ENCODE measurements at places on chromosomes 2 and 18.

DNA sequence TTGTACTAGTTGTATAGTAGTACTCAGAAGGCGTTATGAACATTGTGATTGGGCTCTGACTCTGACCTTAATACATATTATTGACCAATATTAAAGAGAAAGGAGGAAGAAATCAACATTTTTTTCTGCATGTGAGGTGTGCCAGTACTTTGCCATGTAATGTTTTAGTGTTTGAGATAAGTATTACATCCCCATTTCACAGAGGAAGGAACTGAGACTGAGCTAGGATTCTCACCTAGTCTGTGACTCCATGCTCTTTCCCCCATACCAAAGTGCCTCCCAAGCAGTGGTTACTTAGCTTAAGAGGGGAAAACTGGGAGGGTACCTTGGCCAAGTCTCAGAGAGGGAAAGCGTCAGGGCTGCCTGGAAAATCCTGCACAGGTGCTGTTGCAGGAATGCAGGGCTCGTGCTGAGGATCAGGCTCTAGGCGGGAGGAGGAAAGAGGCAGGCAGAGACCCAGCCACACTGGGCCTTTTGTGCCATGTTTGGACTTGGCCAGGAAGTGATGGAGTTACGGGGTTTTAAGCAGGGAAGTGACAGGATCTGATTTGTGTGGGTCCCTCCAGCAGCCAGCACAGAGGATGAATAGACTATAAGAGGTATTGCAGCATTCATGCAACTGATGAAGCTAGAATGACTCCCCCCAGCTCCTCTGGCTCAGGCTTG is 1.7 kb downstream of the PNKD start:
- no peak for DNase-seq

- DNase-seq: no peak
These were observed 20.8 kb downstream of the IMMT start for GRCh38 chr2:86174445-86174844.

DNA sequence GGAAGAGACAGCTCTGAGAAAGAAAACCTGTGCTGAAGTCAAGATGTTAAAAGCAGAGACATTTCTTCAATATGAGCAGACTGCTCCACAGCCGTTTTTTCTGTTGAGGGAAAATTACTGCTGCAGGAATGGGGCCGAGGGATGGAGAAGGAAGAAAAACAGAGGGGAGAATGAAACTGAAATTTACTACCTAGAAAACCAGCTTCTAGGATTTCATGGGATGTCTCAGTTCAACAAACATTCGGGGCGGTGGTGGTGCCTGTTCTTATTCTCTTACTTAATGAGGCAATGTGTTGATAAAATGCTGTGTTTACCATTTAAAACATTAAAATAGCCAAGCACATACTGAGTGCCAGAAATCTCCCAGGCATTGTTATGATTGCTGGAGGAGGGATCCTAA is 557.1 kb upstream of the MEX3C start:
- DNase-seq: no peak

- no peak for DNase-seq
These were observed 192.8 kb downstream of the ANKRD30B start for GRCh38 chr18:14940735-14941134.

GRCh38 chr2:224836263-224836662 is 120.1 kb upstream of the CCDC195 start:
- no peak for DNase-seq
